ENCODE measurements at places on chromosomes 2 and 18.

- no peak for DNase-seq
Observed at GRCh38 chr2:27024188-27024587, 8.6 kb upstream of the TMEM214 start.

DNA sequence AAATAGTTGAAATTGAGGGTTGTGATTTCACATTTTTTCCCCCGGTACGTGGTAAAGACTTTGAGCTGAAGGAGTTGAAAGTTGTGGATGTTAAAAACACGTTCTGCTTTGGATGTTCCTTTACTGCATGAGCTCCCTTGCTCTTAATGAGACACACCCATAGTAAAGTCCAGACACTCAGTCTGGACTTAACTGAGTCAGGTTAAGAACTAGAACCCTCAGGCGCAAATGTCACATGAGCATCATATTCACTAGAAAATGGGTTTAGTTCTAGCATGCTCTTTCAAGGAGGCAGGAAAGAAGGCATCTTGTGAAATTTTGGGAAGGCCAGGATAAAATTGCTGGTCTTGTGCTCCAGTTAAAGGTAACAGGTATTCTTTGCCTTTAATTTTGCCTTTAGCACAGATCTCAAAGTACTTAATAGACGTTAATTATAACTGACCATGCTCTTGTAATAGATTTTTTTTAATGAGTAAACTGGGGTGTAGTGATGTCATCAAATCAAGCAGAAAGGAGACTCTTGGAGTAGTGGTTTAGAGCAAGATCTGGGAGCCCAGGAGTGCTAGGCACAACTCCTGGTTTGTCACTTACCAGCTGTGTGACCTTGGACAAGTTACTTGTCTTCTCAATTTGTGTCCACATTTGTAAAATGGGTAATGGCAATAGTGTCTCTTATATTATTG is 20.6 kb downstream of the ITGA6 start:
- no peak for DNase-seq

DNA sequence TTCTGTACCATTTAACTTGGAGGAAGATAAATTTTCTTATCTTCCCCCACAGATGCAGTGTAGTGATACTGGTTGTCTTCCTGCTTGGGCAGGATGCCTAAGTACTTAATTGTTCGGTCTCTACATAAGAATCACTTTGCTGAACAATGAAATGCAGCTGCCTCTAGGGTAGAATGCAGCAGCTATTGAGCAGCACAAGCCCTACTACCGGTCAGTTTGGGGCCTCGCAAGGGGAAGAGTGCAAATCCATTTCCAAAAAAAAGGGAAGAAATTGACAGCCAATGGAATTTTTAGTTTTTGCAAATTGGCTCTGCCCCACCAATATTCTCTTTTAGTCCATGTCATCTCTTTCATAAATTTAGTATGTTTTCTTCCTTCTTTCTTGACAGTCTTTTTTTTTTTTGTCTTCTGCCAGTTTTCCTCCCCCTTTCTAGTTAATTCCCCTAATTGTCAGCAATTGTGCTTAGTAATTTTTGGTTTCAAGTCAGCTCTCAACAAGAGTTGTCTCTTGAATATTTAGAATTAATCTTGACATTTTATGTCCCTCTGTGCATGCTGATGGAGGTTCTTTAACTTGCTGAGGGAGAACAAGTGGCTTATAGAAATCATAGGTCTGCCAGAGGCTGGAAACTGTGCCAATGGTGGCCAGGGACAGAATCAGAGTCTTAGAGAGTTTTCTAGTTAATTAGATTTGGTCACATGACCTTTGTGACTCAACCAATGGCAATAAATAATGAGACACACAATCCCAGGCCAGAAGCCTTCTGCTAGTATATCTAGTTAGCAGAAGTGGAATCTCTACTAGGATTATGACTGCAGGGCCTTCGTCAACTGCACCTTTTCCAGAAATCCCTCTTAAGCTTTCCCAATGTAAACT is 270.0 kb downstream of the CTNNA2 start:
- DNase-seq: no peak

- DNase-seq: no peak
Observed at GRCh38 chr2:180017784-180018183, 10.7 kb upstream of the CWC22 start.

- no peak for DNase-seq
Observed at GRCh38 chr2:130328710-130329109, 14.0 kb upstream of the IMP4 start.

DNA sequence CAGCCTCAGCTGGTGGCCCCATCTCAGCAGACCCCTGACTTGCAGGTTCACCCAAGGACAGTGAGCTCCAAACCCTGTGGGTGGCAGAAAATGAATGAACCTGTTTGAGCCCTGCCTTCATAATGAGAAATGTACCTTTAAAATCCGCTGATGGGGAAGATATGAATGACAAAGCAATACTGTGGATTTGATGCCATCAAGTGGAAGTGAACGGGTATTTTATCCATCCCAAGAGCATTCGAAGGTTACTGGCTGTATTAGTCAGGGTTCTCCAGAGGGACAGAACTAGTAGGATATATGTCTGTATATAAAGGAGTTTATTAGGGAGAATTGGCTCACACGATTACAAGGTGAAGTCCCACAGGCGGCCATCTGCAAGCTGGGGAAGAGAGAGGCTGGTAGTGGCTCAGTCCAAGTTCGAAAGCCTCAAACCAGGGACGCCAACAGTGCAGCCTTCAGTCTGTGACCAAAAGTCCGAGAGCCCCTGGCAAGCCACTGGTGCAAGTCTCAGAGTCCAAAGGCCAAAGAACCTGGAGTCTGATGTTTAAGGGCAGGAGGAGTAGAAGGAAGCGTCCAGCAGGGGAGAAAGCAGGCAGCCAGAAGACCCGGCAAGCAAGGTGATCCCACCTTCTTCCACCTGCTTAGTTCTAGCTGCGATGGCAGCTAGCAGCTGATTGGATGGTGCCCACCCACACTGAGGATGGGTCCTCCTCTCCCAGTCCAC is 32.1 kb downstream of the TOGARAM2 start:
- DNase-seq: no peak

DNA sequence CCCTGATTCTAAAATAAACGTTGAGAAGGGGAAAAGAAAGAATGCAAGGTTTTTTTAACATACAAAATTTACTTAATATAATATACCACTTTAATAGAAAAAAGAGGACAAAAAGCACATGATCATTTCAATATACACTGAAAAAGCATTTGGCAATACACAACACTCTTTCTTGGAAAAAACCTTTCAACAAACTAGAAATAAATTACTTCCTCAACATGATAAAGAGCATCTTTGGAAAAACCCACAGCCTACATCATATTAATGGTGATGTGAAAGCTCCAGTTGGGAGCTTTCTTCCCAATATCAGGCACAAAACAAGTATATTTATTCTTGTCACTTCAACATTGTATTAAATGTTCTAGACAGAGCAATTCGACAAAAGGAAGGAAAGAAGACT is 3.0 kb upstream of the POLR1B start:
- no peak for DNase-seq

GRCh38 chr2:186757009-186757408 is 63.1 kb downstream of the FAM171B start:
- no peak for DNase-seq

GRCh38 chr2:166314022-166314759 is 61.6 kb downstream of the SCN9A start:
- DNase-seq: no peak

DNA sequence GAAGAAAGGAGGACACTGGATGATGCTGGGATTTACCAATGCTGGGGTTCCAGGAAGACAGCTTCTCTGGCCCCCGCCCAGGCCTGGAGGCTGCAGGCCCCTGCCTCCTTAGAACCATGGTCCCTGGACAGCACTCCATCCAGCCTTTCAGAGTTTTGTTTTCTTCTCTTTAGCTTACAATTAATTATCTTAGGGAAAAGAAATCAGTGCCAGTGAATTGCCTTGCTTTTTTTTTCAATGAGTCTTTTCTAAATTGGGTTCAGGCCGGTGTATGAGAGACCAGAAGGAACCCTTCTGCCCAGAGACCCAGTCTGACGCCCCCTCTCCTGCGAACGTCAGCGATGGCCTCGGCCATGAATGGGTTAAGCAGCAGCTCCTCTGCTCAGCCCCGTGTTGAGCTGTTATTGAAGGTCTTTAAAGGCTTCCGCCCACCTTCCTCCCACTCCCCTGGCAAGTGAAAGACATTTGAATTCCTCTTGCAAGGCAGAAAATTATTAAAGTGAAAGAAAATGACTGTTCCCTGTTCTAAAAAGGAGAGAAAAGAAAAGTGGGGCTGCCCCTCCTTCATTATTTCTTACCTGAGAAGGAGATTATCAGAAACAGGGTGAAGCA is 65.7 kb upstream of the CHMP1B start:
- DNase-seq: no peak

DNA sequence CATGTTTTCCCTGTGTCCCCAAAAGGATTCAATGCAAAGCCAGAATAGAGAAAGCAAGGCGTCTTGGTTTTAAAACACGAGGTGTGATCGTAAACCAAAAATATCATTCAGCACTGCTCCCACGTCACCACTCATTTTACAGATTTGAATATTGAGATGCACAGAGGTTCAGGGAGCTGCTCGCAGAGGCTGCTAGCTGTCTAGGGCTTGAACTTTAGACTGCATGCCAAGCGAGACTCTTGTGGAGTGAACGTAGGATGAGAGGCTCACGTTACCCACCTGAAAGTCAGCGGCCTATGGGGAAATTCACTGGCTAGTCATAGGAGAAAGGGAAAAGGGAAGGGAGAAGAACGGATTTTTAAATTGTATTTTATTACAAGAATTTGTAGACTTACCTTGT is 130.1 kb downstream of the MBP start:
- DNase-seq: no peak

GRCh38 chr2:164781394-164781793 is 60.2 kb downstream of the COBLL1 start:
- no peak for DNase-seq

GRCh38 chr18:33951031-33951430 is 273.7 kb downstream of the NOL4 start:
- DNase-seq: no peak

- DNase-seq: no peak
Observed at GRCh38 chr2:18721038-18721922, 131.9 kb upstream of the NT5C1B start.

DNA sequence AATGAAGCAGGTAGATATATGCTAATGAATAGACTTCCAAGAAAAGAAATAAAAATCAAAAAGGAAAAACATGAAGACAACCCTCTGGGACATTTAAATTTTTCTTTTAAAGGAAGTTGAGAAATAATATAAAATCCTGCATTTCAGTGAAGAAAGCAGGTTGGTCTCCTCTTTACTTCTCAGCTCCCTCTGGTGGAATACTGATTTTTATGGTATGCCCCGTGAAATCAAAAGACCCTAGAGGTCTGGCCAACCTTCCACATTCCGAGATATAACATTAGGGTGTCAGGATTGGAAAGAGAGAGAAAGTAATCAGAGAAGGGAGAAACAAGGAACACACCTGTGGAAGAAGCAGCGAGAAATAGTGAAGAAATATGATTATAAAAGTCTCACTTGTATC is 72.7 kb downstream of the DNER start:
- DNase-seq: no peak

DNA sequence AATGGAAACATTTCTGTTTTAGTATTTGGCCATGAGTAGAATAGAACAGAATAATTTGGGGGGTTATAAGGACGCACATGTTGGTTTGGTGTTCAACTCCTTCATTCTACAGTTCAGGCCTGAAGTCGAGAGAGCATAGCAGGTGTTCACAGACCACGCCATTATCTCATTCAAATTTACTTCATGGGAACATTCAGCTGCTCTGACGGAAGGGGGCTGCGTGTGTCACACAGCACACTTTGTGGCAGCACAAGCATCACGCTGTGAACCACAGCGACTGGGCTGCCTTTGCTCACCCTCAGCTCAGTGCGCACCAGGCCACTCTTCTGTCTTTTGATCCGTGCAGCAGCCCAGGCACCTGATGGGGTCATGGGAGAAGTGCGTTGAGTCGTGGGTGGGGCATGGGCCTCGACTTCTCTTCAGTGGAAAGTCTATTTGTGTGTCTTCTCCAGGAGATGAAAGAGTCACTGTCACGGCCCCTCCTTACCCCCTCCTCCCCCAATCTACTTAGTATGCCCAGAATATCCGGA is 348.6 kb upstream of the SALL3 start:
- DNase-seq: no peak

DNA sequence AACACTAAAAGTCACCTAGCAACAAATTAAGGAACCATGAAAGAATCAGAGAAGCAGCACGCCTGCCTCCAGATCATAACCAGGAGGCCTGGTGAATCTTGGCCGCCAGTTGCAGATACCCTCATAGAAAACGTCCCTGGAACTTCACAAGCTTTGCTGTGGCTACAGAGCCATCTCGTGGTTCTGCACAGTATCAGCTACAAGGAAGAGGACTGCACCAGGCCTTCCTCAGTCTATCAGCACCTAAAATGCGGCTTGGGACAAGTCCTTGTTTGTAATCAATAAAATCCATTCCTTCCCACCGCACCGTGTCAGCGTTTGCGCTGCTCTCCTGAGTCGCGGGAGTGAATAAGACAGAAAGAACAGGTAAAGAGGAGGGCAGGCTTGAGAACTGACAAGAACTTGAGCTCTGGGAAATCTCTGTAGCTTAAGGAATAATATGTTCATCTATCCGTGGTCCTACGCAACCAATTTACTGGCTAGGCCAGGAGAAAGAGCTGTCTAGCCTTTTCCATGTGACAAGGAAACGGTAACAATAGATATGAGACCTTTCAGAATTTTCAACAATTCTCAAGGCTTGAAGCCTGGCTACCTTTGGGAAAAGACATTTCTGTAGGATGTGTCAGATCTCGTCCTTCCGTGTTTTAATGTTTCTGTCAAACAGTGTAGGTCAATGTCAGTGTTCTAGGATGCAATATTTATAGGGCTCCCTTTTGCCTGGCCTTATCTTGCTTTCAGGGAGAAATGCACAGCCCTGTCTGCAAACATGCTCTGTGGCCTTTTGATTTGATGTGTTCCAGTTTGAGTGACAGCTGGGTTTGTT is 128.5 kb upstream of the RAB12 start:
- DNase-seq: peak; percentile 36

DNA sequence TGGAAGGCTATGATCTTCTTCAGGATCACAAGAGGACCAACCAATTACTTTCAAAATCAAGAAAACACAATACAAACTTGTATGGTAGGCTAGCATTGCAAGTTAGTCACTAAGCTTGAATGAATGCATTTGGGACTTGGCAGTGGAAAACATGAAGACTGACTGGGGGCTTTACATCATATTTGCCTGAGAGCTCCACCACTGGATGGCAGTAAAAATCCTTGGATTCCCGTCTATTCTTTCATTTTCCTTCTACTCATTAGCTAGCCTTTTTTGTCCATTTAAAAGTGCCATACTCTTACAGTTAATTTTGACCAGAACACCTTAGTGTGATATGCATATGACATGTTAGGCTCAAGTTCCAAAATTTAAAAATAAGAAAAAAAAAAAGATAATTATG is 63.5 kb upstream of the RASGRP3 start:
- DNase-seq: no peak

DNA sequence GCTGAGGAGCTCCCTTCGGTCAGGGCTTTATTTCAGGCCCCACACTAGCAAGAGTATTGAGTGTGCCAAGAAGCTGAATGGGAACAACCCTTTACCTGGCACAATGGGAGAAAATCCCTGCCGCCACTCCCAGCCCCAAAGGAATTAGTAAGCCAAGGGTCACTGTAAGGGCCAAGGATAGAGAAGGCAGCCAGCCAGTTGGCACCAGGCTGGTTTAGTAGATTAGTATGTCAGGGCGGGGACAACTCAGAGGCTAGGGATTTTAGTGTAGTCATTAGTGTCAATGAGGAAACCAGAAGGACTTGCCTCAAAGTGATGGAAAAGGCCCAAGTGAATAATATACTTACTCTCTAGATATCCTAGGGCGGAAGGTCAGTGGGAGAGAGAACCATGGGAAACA is 34.9 kb upstream of the CYP26B1 start:
- no peak for DNase-seq

GRCh38 chr2:8154270-8154669 is 527.6 kb upstream of the ID2 start:
- peak; percentile 13 for DNase-seq

- DNase-seq: no peak
Observed at GRCh38 chr2:219124381-219125110, 36.1 kb downstream of the NHEJ1 start.
